ENCODE measurements at places on chromosomes 13 and 19.

GRCh38 chr13:79341202-79341601, 64.9 kb downstream of the RBM26 start:
- no peak for DNase-seq

GRCh38 chr19:44775676-44776240, 1.9 kb upstream of the CBLC start:
- no peak for DNase-seq

- no peak for DNase-seq
Measured at GRCh38 chr19:31000913-31001312, 348.3 kb downstream of the TSHZ3 start.

DNA sequence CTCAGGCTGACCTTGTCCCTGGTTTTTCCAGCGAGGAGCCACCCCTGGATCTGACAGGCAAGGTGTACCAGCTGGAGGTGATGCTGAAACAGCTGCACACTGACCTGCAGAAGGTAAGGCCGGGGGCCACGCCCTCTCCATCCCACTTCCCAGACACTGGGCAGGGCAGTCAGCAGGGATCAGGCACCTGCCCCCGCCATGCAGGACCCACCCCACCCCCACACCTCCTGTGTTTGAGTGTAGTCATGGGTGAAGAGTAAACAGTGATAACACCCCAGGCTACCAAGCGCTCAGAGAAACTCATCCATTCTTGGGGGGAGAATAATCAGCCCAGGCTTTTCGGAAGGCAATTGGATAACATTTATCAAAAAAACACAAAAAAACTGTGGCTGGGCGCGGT, 19.9 kb downstream of the DPF1 start:
- no peak for DNase-seq

DNA sequence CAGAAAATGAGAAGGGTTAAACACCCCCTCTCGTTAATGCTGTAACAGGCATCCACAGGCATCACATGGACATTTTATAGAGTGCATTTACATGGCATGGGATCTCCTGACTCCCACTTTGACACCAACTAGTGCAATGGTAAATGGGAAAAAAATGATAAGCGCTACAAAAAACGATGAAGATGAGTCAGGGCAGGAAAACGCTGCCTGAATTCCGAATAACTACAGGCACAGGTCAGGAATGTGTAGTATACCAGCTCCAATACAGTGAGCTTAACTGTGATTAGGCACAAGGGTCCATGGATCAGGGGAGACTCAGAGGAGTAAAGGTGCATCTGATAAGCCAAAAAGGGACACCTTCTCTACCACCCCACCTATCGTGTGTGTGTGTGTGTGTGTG, 223.6 kb downstream of the FOXO1 start:
- no peak for DNase-seq
